ENCODE measurements at places on chromosomes 16 and 17. TPM values are rescaled to one million over a fixed set of nuclear protein-coding genes. Genes with fewer than 3 reads are reported as not detected.

The TBC1D3E gene
- polyA plus RNA-seq: 6.0 TPM

The SSTR5 gene
- polyA plus RNA-seq: not detected

The FGF11 gene
- 4.6 TPM for polyA plus RNA-seq

The SLFN11 gene
- polyA plus RNA-seq: 9.3 TPM

The ABAT gene
- 25.3 TPM for polyA plus RNA-seq

The GNAO1 gene
- 37.1 TPM for polyA plus RNA-seq

The XAF1 gene
- 10.4 TPM for polyA plus RNA-seq

The SDR42E2 gene
- polyA plus RNA-seq: 1.4 TPM

The SLC52A1 gene
- polyA plus RNA-seq: 0.50 TPM

The MYL11 gene
- polyA plus RNA-seq: 18.5 TPM

The HSD11B2 gene
- 11.5 TPM for polyA plus RNA-seq
